ENCODE measurements at places on chromosomes 5 and 9.

GRCh38 chr5:158715592-158715991 lies 384.1 kb downstream of the EBF1 start:
- DNase-seq = no peak

DNA sequence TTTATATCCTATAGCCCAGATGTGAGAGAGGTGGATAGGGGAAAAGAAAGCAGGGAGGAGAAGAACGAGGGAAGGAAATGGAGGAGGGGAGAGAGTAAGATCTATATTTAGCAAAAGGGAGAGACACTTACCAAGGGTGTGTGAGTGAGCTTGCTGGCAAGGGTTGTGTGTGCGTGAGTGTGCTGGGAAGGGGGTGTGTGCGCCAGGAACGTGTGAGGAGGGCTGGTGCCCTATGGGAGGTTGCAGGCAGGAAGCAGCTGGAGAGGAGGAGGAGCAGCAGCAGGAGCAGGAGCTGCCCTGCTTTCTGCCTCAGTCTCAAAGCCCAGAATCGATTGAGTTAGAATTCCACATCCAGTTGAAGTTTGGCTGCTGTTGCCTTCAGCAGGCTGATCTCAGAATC lies 148.3 kb upstream of the RUSC2 start:
- DNase-seq = no peak

- no peak for DNase-seq
Measured at GRCh38 chr9:36625006-36625615, 52.4 kb downstream of the MELK start.

GRCh38 chr9:23644896-23645295 lies 181.1 kb downstream of the ELAVL2 start:
- DNase-seq = no peak
